ENCODE measurements at places on chromosomes 4 and X. TPM values are rescaled to one million over a fixed set of nuclear protein-coding genes. Genes with fewer than 3 reads are reported as not detected.
A peak's percentile ranks its signal among the peaks of the same experiment; 100 is the strongest.

GRCh38 chr4:38560340-38560739 lies 103.7 kb upstream of the KLF3 start:
- H3K27ac ChIP-seq = no peak overlapping the region
- H3K36me3 ChIP-seq = no peaks in the 10 kb centered on the region
- no peak for DNase-seq
- H3K4me3 ChIP-seq = no peak overlapping the region

- no peaks in the 10 kb centered on the region for H3K4me1 ChIP-seq
- H3K27ac ChIP-seq = no peak overlapping the region
- no peaks in the 10 kb centered on the region for H3K27me3 ChIP-seq
Observed at GRCh38 chr4:41683326-41683725, 65.2 kb downstream of the PHOX2B start.

- no peak overlapping the region for H3K4me3 ChIP-seq
- no peaks in the 10 kb centered on the region for H3K36me3 ChIP-seq
- H3K27ac ChIP-seq = no peak overlapping the region
- DNase-seq = no peak
- no peaks in the 10 kb centered on the region for H3K4me1 ChIP-seq
Observed at GRCh38 chr4:55920571-55920970, 28.2 kb upstream of the CEP135 start.

DNA sequence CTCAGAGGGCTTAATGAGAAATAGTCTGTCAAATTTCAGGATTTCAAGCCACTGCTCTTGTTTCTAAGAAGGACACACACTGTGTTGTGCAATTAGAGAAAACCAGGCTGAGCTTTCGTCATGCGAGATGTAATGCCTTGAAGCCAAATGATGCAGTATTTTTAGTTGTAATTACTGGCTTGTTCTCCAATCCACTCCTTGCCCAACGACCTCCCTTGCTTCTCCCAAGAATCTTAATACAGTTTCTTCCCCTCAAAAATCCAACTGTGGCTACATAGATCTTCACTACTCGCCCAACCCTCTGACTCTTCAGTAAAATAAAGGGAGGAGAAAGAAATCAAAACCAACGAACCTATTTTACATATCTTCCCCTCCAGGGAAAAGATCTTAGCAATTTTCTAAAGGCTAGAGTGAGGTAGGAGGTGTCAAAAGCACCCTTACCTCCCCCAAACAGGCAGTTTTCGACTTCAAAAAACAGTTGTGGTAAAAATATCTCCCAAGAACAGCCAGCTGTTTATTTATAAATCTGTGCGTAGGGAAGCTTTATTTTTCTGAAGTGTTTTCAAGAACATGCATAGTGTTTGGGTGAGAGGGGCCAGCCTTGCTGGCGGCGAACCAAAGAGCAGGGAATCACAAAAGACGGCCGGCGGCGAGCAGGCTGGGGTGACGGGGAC lies 68.7 kb downstream of the MGST2 start:
- H3K27ac ChIP-seq = no peak overlapping the region
- no peak for DNase-seq
- H3K4me1 ChIP-seq = no peaks in the 10 kb centered on the region
- no peaks in the 10 kb centered on the region for H3K36me3 ChIP-seq
- H3K27me3 ChIP-seq = no peaks in the 10 kb centered on the region

GRCh38 chr4:3021127-3021526 lies 53.2 kb downstream of the HTT-AS start:
- no peak overlapping the region for H3K27ac ChIP-seq
- no peak for DNase-seq
- H3K27me3 ChIP-seq = peaks cover 43% of the 10 kb centered on the region
- H3K36me3 ChIP-seq = no peaks in the 10 kb centered on the region
- H3K4me1 ChIP-seq = no peaks in the 10 kb centered on the region
- H3K4me3 ChIP-seq = no peak overlapping the region

DNA sequence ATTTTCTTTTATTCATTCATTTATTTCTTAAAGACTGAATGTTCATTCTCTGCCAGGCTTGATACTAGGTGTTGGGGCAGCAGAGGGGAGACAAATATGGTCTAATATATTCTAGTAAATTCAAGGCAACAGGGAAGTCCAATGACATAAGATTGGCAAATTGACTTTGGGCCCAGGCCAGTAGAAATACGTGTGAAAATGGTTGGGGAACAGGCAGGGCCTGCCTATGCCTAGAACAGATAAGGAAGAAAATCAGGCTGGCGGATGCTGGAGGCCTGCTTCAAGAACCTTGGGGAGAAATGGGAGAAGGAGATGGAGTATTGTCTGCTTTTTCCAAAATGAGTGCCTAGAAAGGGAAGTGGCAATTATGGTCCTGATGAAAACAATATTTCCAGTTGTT lies 108.6 kb downstream of the RTL5 start:
- H3K4me3 ChIP-seq = no peak overlapping the region
- peaks cover 26% of the 10 kb centered on the region for H3K27me3 ChIP-seq
- DNase-seq = no peak
- no peak overlapping the region for H3K27ac ChIP-seq
- H3K36me3 ChIP-seq = no peaks in the 10 kb centered on the region

DNA sequence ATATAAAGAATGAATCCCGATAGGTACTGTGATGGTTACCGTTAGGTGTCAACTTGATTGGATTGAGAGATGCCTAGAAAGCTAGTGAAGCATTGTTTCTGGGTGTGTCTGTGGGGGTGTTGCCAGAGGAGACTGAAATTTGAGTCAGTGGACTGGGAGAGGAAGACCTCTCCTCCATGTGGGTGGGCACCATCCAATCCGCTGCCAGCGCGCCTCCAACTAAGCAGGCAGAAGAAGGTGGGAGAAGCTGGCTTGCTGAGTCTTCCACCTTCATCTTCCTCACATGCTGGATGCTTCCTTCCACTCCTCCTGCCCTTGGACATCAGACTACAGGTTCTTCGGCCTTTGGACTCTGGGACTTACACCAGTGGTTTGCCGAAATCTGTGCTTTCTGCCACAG lies 40.1 kb downstream of the WFS1 start:
- H3K4me1 ChIP-seq = no peaks in the 10 kb centered on the region
- peak overlapping the region; percentile 53 for H3K4me3 ChIP-seq
- H3K27me3 ChIP-seq = peaks cover 19% of the 10 kb centered on the region
- peaks cover 6% of the 10 kb centered on the region for H3K36me3 ChIP-seq
- no peak for DNase-seq

DNA sequence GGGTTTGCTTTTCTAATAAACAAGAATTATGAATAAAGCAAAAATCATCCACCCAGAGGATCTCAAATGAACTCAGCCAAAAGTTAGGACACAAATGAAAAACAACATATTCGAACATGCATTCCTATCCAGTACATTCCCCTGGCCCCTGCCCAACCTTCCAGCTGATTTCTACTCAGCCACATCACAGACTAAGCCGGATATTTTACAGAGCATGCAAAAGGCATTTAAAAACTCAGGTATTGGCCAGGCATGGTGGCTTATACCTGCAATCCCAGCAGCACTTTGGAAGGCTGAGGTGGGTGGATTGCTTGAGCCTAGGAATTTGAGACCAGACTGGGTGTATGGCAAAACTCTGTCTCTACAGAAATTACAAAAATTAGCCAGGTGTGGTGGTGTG lies 54.6 kb downstream of the RELL1 start:
- H3K4me3 ChIP-seq = no peak overlapping the region
- no peak overlapping the region for H3K27ac ChIP-seq
- no peaks in the 10 kb centered on the region for H3K36me3 ChIP-seq

DNA sequence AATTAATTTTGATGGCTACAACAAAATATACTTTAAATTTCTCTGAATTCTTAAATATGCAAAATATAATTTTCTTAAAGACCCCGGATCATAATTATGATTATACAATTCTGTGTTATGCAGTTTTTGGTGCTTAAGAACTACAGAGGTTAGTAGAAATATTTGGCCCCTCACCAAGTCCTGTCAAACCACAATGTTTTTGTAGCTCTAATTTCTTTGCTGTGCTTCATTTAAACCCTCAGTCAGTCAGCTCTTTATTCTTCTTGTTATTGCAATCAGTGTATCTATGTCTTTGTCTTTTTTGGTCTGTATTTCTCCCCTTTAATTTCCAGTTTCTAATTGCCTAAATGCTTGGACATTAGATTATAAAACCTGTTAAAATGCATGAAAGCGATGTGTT lies 186.1 kb downstream of the CAMK2D start:
- H3K27me3 ChIP-seq = no peaks in the 10 kb centered on the region
- H3K36me3 ChIP-seq = no peaks in the 10 kb centered on the region

DNA sequence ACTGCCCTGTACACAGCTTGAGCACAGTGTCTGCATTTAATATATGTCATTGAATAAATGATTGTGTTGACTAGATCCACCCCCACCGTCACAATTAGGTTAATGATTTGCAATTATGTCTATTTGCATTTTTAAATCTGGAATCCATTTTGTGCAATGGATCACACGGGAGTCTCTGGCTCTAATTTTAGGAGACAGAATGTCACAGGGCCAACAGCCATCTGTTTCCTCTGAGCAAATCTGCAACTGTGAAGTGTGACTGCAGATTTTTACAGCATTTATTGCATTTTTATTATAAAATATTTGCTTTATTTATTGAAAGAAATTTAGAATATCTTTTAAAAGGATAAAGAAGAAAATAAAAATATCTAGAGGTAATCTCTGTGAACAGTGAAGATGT lies 316.8 kb downstream of the HS3ST1 start:
- H3K4me3 ChIP-seq = no peak overlapping the region
- H3K27me3 ChIP-seq = peaks cover 47% of the 10 kb centered on the region
- no peak overlapping the region for H3K27ac ChIP-seq
- DNase-seq = no peak
- no peaks in the 10 kb centered on the region for H3K4me1 ChIP-seq

- peaks cover 18% of the 10 kb centered on the region for H3K36me3 ChIP-seq
- H3K4me3 ChIP-seq = no peak overlapping the region
- peaks cover 9% of the 10 kb centered on the region for H3K4me1 ChIP-seq
- no peaks in the 10 kb centered on the region for H3K27me3 ChIP-seq
Observed at GRCh38 chr4:39978904-39979303, 1.2 kb upstream of the PDS5A start.

DNA sequence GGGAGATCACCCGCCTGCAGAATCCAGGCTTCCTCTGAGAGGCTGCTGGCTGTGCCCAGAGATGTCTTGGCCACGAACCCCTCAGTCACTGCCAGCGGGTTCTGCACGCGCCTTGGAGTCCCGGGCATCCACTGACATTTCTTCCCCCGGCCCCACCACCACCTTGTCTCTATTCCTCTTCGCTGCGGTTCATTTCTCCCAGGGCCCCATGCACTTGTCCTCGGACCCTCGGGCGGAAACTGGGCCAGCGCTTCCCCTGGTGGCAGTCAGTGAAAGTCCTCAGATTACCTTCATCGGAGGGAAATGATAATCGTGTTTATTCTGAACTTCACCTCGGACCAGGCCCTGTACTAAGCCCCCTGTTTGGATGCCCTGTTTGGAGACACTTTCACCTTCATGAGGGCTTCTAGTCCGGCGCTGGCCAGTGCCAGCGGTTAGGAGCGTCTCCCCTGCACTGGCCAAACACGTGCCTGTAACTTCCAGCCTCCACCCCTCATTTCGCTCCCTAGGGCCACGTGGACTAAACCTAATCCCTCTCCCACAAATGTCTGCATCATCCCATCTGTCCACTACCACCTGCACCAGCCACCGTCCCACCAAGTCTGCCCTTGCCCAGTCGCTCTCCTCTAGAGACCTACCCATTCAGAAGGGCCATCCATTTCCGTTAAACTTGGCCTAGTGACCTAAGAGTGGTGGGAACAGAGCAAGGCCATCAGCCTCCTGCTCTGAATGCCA lies 82.0 kb downstream of the DCTD start:
- H3K4me3 ChIP-seq = no peak overlapping the region
- H3K27me3 ChIP-seq = peaks cover 69% of the 10 kb centered on the region
- H3K4me1 ChIP-seq = no peaks in the 10 kb centered on the region
- DNase-seq = no peak
- H3K36me3 ChIP-seq = no peaks in the 10 kb centered on the region

- H3K27ac ChIP-seq = no peak overlapping the region
- no peak for DNase-seq
- H3K4me1 ChIP-seq = no peaks in the 10 kb centered on the region
- no peaks in the 10 kb centered on the region for H3K27me3 ChIP-seq
Observed at GRCh38 chr4:120777459-120777858, 145.1 kb downstream of the PRDM5 start.

GRCh38 chr4:163694385-163694784 lies 199.9 kb downstream of the TMA16 start:
- no peaks in the 10 kb centered on the region for H3K27me3 ChIP-seq
- no peak for DNase-seq
- H3K36me3 ChIP-seq = no peaks in the 10 kb centered on the region
- H3K4me3 ChIP-seq = no peak overlapping the region

- no peaks in the 10 kb centered on the region for H3K36me3 ChIP-seq
- no peak overlapping the region for H3K27ac ChIP-seq
- no peak for DNase-seq
- H3K27me3 ChIP-seq = no peaks in the 10 kb centered on the region
- H3K4me1 ChIP-seq = no peaks in the 10 kb centered on the region
Observed at GRCh38 chr4:168677063-168677462, 180.2 kb downstream of the PALLD start.

DNA sequence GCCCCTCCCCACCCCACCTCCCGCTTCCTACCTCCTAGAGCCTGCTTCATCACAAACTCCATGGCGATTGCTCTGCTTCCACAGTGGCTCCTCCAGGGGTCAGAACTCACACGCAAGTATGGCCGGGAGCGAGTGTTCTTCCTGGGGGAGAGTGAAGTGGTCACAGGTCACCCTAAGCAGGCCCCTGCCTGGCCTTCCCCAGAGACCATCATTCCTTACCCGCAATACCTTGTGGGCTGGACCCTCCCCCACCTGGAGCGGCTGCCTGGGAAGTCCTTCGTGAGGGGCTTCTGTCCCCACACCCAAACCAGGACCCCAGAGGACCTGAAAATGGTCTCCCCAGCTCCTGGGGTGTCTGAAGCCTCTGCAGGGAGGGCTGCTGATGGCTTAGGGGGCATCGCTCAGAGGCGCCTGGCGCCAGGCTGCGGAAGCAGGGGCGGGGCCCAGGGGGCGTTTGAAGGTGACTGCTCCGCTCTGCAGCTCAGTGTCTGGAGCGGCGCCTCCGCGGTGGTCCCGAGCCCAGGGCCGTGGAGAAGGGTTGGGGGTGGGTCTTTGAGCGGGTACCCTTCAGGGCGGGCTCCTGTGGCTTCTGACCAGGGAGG lies 1.4 kb downstream of the CPLX1 start:
- peak overlapping the region; percentile 15 for H3K4me3 ChIP-seq
- peaks cover 37% of the 10 kb centered on the region for H3K27me3 ChIP-seq
- H3K4me1 ChIP-seq = peaks cover 9% of the 10 kb centered on the region
- H3K27ac ChIP-seq = no peak overlapping the region

- peak; percentile 20 for DNase-seq
- no peaks in the 10 kb centered on the region for H3K4me1 ChIP-seq
- no peak overlapping the region for H3K27ac ChIP-seq
- no peak overlapping the region for H3K4me3 ChIP-seq
- H3K36me3 ChIP-seq = no peaks in the 10 kb centered on the region
- peaks cover 16% of the 10 kb centered on the region for H3K27me3 ChIP-seq
Observed at GRCh38 chrX:112642349-112642748, 37.4 kb downstream of the LHFPL1 start.

GRCh38 chr4:34422472-34423175 lies 1821.7 kb downstream of the ARAP2 start:
- no peak overlapping the region for H3K27ac ChIP-seq
- H3K4me3 ChIP-seq = no peak overlapping the region
- DNase-seq = no peak
- no peaks in the 10 kb centered on the region for H3K4me1 ChIP-seq
- no peaks in the 10 kb centered on the region for H3K27me3 ChIP-seq
- H3K36me3 ChIP-seq = no peaks in the 10 kb centered on the region

Gene CCNB3
- total RNA-seq = 0.73 TPM

Gene H2BW2
- not detected for total RNA-seq

Gene RENBP
- total RNA-seq = 1.6 TPM

Gene CTAG1B
- total RNA-seq = not detected

Gene GRIA2
- total RNA-seq = not detected

Gene GLOD5
- total RNA-seq = not detected

Gene CSAG1
- total RNA-seq = not detected

Gene GABRG1
- total RNA-seq = not detected

Gene EMCN
- not detected for total RNA-seq

Gene USP46
- total RNA-seq = 12.5 TPM

Gene CXXC4
- 1.3 TPM for total RNA-seq

Gene STARD8
- 0.47 TPM for total RNA-seq

Gene TCP11X2
- total RNA-seq = not detected

Gene ALAS2
- not detected for total RNA-seq

Gene SMIM10L2A
- total RNA-seq = 1.2 TPM
